ENCODE measurements at places on chromosomes 1 and 21.
A peak's percentile ranks its signal among the peaks of the same experiment; 100 is the strongest.

- DNase-seq = no peak
Observed at GRCh38 chr1:172837816-172838679, 179.1 kb downstream of the FASLG start.

GRCh38 chr1:54230507-54231339 lies 30.8 kb downstream of the MRPL37 start:
- DNase-seq = no peak

GRCh38 chr1:46221749-46222148 lies 18.6 kb downstream of the LURAP1 start:
- peak; percentile 38 for DNase-seq

- DNase-seq = no peak
Observed at GRCh38 chr1:119084798-119085197, 55.7 kb downstream of the WARS2 start.

- no peak for DNase-seq
Observed at GRCh38 chr1:81547912-81548303, 252.8 kb upstream of the ADGRL2 start.

DNA sequence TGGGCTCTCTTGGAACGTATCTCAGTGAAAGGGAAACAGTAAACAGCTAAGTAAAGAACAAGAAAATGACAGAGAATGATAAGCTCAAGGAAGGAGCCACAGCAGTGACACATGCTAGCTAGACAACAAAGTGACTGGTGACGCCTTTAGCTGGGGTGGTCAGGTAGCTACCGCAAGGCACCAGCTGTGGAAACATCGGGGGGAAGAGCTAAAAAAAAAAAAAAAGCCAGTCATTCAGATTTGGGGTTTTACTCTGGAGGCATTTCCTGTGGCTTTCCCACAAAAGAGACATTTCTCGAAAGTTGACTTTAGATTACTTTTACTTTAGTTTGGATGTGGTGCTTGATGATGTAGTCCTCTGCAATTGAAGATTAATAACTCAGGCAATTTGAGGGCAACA lies 2.1 kb downstream of the FHAD1 start:
- DNase-seq = peak; percentile 67

DNA sequence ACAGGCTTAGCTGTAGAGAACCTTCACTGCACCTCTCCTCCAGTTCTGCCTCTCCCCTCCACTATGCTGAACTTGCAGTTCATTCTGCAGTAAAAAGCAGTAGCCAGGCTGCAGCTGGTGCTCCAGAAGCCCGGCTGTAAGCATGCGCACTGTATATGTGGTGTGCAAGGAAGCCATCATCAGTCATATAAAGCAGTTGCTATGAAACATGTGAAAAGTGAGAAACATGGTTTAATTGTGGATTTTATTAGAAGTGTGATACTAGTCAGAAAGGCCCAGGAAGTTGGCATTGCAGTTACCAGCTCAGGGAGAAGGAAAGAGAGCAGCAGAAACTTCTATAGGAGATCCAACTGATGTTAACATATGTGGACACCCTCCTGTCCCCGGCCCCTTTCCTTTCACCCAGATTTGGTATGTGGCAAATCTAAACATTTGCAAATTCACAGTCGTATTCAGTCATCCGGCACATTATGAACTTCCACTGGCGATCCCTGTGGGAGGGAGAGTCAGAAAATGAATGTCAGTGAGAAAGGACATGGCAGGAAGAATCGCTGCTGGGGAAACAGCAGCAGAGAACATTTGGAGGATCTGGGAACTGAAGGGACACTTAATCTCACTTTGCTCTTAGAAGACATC lies 32.8 kb downstream of the DPT start:
- DNase-seq = no peak

- peak; percentile 50 for DNase-seq
Observed at GRCh38 chr1:112061901-112062320, 72.4 kb upstream of the KCND3 start.

- no peak for DNase-seq
Observed at GRCh38 chr1:89761338-89761737, 59.5 kb upstream of the LRRC8D start.

DNA sequence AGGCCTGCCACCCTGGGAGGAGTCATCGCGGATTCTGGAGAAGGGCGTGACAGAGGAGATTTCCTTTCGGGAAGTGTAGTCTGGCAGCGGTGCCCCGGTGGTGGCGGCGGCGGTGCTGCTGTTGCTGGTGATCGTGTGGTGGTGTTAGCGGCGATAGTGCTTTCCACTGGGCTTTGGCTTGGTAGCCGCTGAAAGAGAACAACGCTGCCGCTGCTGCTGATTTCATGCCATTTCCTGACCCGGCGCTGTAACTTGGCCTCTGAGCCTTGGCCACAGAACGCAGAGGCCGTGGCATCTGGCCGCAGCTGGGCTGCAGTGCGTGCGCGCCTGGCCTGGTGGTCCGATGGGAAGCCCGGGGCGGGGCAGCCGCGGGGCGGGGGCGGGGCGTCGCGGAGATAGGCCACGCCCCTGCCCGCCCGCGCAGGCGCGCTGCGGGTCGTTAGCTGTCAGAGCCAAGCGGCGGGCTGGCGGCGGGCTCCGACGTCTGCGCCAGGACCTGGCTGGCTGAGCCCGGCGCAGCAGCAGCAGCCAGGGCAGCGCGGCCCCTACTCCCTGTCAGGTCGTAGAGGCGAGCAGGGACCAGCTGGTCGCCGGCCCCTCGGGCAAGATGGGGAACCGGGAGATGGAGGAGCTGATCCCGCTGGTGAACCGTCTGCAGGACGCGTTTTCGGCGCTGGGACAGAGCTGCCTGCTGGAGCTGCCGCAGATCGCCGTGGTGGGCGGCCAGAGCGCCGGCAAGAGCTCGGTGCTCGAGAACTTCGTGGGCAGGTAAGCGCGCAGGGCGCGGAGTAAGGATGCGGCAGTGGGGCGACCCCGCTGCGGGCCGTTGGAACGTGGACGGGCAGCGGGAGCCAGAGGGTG lies at the start of gene DNM3:
Gene DNM3 (plus strand): TSS at position 449 of the 861 bp plus-strand sequence. CDS start 159 bp downstream, at position 608.
- peak; percentile 75 for DNase-seq

DNA sequence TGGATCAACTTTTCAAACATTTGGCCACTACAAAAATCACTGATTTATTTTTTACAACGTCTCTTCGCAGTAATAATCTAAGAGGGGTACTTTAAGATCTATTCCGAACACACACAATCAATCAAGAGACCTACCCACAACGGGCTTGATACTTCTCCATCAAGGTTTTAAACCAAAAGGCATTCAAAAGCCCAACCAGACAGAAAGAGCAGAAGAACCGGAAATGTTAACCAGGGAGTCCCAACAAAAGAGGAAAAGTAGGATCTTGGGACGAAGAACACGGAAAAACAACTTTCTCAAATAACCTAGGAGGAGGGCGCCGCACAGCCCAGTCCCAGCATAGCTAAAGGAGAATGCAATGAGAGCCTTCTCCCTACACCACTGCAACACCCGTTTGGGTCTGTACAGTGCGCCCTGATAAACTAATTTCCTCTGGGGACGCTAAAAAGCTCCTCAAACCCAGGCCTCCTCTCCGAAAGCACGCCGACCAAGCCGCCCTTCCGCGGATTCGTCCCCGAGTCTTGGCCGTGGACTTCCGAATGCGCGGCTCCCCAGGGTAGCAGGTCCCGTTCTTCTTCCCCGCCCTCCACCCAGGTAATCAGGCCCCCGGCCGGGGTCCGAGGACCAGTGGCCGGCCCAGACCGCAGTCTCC lies 623 bp downstream of the RPL22 start:
- DNase-seq = peak; percentile 14

DNA sequence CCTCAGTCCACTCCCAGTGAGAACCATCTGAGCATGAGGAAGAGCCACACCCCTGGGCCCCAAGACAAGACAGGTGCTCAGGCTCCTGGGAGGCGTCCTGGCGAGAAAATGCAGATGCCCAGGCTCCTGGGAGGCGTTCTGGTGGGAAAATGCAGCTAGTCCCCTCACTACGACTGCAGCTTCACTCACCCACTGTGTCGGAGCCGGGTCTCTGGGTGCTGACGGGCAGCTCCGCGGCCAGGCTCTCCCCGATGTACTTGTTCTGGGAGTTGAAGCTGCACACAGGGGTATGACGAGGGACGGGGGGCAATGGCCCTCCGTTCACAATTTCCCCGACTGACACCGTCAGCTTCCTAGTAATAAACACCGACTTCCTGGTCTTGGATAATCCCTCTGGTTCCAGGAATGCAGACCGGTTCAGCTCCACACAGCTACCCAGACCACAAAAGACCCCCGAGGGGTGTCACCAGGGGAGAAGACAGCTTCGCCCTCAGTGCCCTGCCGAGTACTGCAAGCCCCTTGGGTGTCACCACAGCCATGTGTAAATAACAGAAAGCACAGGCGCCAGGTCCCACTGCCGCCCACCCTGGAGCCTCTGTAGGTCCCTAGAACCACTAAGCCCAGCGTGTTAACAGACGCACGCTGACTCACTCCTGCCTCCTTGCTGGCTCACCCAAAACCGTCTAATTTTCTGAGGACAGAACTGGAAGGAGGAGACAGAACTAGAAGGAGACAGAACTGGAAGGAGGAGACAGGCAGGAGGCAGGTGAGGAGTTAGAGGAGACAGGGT lies 19.5 kb downstream of the MCM3AP start:
- no peak for DNase-seq

DNA sequence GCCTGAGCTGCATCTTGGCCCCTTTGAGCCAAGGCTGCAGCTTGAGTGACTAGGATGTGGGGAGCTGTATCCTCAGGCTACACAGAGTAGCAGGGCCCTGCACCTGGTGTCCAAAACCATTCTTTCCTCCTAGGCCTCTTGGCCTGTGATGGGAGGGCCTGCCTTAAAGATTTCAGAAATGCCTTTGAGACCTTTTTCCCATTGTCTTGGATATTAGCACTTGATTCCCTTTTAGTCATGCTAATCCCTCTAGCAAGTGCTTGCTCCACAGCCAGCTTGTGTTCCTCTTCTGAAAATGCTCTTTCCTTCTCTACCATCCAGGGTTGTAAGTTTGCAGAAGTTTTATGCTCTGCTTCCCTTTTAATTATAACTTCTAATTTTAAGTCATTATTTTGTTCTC lies 21.7 kb upstream of the KIRREL1 start:
- no peak for DNase-seq

DNA sequence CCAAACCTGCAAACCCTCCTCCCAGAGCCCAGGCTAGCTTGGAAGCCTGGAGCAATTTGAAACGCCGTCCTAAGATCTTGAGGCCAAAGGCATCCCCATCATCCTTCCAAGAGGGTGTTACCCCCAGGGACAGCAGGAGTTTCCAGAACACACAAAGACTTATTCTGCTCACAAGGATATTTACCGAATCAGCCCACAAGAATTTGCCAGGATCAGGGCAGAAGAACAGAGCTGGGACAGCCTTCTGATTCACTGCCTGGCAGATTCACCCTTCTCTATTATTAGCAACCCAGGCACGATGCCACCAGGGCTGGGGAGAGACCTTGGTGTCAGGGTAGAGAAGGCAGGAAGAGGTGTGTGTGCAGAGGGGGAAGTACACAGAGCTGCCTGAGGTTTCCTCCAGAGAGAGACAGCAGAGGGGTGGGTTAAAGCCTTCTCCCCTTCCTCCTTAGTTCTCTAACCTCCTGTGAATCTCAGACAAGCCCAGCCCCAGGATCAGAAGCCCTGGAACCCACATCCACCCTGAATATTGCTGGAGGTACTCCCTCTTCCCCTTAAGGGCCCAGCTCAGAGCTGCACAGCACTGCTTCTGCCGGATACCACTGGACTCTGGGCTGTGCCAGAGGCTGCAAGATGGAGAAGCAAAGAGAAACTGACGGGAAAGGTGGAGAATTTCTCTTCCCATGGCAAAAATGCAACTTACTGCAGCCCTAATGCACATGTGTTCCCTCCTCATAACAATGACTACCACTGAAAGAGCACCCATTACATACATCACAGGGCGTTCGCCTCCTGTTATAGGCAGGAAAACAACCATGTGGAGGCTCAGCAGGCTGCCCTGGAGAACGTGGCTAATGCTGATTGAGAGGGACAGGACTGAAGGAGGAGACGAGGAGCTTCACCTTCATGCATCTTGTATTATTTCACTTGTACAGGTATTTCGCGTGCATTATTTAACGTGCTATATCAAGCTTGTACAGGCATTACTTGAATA lies 61.8 kb downstream of the ITPKB start:
- DNase-seq = peak; percentile 89

GRCh38 chr1:36133484-36133883 lies 8.5 kb upstream of the COL8A2 start:
- peak; percentile 93 for DNase-seq

DNA sequence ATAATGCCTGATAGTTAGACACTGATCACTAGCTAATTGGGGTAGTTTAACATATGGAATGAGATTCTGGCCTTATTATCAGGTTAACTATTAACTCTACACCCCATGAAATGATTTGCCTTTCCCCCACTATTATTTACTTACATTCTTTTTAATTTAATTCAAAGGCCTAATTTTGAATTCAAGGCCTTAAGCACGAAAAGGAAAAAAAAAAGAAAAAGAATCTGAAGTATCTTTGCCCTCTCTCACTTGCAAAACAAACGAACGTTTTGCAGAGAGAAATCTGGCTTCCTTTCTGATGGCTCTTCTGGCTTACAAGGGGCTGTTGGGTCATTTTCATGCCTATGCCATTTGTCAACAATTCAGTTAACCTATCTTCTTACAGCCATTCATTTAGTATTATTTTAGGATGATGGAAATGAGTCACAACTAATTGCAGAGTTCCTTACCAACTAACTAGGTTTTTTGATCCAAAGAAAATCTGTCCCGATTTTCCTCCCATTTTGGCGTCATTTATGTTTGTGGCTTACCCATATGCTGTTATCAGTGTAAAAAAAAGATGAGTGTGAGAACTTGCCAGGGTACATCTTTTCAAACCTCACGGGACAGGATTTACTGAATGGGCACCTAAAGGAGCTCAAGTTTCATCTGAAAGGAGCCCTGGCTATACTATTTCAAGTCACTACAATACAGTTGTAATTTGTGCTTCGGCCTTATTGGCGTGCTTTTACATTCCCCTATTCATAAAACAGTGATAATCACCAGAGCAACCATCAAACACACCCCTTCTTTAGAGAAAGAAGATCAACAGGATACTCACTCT lies 1.9 kb upstream of the ERRFI1 start:
- DNase-seq = peak; percentile 93

Measured in RPMI7951 (cell line).